ENCODE measurements at places on chromosomes 6 and 20. TPM values are rescaled to one million over a fixed set of nuclear protein-coding genes. Genes with fewer than 3 reads are reported as not detected.

The IMPG1 gene
- not detected for total RNA-seq

The RGS17 gene
- total RNA-seq: not detected

The PRL gene
- total RNA-seq: not detected

The TRERF1 gene
- 16.6 TPM for total RNA-seq

The HLA-G gene
- total RNA-seq: 2.5 TPM

The TTLL9 gene
- total RNA-seq: not detected

The BMP2 gene
- not detected for total RNA-seq

The RSPO3 gene
- not detected for total RNA-seq

The RIPPLY2 gene
- not detected for total RNA-seq

The ARHGAP18 gene
- total RNA-seq: 9.5 TPM

GRCh38 chr6:40901322-40902055 lies 137.5 kb downstream of the UNC5CL start:
- no peak overlapping the region for H3K27ac ChIP-seq
- no peaks in the 10 kb centered on the region for H3K36me3 ChIP-seq
- no peak for ATAC-seq
- no peaks in the 10 kb centered on the region for H3K4me1 ChIP-seq
- no peak overlapping the region for H3K4me3 ChIP-seq
- H3K27me3 ChIP-seq: peaks cover 13% of the 10 kb centered on the region

GRCh38 chr6:141248021-141248799 lies 884.5 kb upstream of the GJE1 start:
- H3K4me1 ChIP-seq: peaks cover under 1% of the 10 kb centered on the region
- ATAC-seq: no peak
- H3K36me3 ChIP-seq: no peaks in the 10 kb centered on the region
- no peaks in the 10 kb centered on the region for H3K27me3 ChIP-seq

- H3K4me3 ChIP-seq: peak overlapping the region; percentile 48
- H3K36me3 ChIP-seq: peaks cover 42% of the 10 kb centered on the region
- peak; percentile 49 for ATAC-seq
- peak overlapping the region; percentile 83 for H3K27ac ChIP-seq
- no peaks in the 10 kb centered on the region for H3K27me3 ChIP-seq
Observed at GRCh38 chr6:109449795-109450673, 5.5 kb downstream of the MICAL1 start.

DNA sequence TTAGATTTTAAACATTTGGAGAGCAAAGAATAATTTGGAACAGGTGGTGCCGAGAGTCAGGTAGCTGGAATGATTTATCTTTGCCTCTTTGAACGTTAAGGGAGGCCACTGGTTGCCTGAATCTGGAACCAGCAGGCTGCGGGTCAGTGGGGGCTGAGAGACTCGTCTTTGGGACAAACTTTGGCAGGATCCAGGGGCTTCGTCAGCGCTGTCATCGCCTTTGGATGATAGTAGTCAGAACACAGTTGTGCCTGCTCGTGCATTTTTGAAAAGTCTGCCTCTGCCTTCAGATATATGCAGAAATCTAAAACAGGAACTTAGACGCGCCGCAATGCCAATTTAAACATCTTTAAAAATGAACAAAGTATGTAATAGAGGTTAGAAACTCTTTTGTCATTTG lies 5.0 kb downstream of the EYA2 start:
- no peaks in the 10 kb centered on the region for H3K4me1 ChIP-seq
- H3K4me3 ChIP-seq: no peak overlapping the region
- H3K27me3 ChIP-seq: peaks cover 50% of the 10 kb centered on the region
- H3K36me3 ChIP-seq: no peaks in the 10 kb centered on the region
- no peak overlapping the region for H3K27ac ChIP-seq

DNA sequence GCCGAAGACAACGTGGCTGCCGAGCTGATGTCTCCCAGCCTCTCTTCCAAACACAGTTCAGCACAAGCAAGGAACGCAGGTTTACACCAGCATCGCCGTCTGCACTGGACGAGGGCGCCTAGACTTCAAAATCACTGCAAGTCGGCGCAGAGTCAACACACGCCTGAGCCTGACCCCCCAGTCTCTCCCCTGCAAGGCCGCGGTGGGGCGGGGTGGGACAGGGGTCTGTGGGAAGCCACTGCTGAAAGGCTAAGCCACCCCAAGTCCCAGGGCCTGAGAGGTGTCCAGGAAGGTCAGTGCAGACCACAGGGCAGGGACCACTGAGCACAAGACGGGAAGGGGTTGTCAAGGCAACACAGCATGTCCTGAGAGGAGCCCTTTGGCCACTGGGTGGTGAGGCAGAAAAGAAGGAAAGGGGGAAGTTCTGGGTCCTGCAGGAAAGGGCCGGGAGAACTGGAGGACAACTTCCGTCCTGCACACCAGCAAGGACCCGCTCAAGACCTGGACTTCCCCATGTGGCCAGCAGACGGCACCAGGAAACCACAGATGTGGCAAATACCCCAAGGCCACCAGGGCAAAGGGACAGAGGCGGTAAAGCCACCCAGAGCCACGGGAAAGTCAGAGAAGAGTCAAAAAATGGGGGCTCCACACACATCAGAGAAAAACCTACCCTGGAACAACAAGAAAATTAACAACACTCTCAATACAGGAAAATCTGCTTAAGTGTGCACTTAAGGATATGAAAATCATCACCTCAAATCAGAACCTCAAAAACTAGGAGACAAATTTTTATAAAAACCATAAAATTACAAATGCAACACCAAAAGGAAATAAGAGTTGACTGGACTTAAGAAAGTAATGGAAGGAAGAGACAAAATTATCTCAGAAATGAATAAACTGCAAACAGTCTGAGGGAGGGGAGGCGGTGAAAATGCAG lies 84.8 kb downstream of the TAF4 start:
- H3K27me3 ChIP-seq: no peaks in the 10 kb centered on the region
- H3K27ac ChIP-seq: no peak overlapping the region
- H3K4me3 ChIP-seq: no peak overlapping the region
- no peak for ATAC-seq
- H3K4me1 ChIP-seq: peaks cover 20% of the 10 kb centered on the region
- H3K36me3 ChIP-seq: peaks cover 15% of the 10 kb centered on the region

DNA sequence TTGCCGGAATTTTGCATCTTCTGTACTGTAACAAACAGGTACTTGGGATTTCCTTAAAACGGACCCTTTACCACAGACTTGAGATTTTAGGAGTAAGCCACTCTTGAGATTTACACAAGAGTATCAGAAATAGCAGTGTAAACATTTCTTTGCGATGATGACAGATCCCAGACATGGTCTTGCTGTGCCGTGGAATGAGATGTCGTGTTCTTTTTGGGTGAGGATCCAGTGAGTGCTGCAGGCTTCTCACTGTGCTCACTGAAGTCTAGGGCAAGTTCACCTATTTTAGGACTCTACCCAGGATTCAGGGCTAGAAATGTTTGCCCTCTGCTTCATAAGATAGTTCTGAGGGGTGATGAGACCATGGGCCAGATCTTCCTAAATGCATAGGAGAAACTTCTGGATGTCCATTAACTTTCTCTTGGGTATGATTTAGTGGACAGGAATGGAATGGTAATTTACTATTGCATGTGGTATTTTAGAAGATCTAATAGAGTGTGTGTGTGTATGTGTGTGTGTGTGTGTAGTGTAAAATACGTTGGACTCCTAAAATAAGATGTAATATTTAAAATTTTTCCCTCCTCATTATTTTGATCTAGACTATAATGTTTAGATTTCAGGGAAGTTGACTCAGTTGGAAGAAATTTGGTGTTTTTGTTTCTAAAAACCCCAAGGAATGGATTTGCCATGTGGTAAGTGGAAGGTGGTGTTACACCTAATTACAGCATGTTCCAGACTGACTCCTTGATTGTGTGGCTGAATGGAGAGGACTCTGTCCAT lies 8.5 kb downstream of the LRRC1 start:
- no peak for ATAC-seq
- no peak overlapping the region for H3K4me3 ChIP-seq
- H3K4me1 ChIP-seq: peaks cover 5% of the 10 kb centered on the region

DNA sequence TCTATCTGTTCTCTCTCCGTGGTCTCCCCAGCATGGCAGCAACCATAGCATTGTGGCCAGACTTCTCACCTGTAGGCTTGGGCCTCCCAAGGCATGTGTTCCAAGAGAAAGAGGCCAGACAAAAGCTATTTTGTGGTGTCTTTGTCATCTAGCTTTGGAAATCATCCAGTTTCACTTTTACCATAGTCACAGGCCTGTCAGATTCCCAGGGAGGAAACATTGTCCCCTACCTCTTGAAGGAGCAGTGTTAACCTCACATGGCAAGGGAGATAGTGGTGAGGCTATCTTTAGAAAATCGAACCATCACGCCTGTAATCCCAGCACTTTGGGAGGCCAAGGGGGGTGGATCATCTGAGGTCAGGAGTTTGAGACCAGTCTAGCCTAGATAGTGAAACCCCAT lies 42.3 kb upstream of the RALGAPA2 start:
- H3K27me3 ChIP-seq: peaks cover 22% of the 10 kb centered on the region
- H3K36me3 ChIP-seq: no peaks in the 10 kb centered on the region
- no peaks in the 10 kb centered on the region for H3K4me1 ChIP-seq
- H3K27ac ChIP-seq: no peak overlapping the region
- no peak overlapping the region for H3K4me3 ChIP-seq
- ATAC-seq: no peak

GRCh38 chr6:163554663-163555062 lies 140.1 kb downstream of the QKI start:
- H3K4me1 ChIP-seq: peaks cover 7% of the 10 kb centered on the region
- H3K27me3 ChIP-seq: no peaks in the 10 kb centered on the region
- H3K27ac ChIP-seq: no peak overlapping the region
- no peak overlapping the region for H3K4me3 ChIP-seq

DNA sequence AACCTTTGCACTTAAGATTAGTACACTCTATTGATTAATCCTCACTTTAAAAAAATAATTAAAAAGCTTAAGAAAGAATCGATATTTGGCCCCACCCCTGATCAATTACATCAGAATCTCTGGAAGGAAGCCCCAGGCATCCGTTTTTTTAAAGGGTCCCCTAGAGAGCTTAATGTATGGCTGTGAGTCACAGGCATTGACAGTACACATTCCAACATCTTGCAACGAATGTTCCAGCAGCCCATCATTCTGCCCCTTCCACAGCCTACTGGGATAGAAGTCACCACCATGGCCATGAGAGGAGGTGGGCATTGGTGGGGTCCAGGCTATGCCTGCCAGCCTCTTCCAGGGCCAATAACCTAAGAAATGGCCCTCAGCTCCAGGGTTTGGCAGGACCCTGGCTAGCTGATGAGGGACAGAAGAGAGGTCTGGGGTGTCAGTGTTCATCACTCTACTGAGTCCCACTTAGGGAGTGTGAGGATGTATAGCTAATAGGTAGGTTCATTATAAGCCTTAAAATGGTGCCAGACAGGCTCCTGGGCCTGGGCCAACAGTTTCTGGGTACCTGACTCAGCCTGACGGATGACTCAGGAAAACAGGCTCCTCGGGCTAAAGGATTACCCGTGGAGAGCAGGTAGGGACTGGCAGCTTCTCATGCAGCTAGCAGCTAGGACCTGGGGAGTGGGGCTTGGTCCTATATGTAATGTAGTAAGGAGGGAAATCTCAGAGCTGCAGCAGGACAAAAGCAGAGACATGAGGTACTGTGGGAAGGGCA lies 40.4 kb downstream of the MDGA1 start:
- no peaks in the 10 kb centered on the region for H3K36me3 ChIP-seq
- ATAC-seq: no peak
- no peak overlapping the region for H3K27ac ChIP-seq

- H3K4me3 ChIP-seq: no peak overlapping the region
- ATAC-seq: peak; percentile 35
- no peaks in the 10 kb centered on the region for H3K36me3 ChIP-seq
- peaks cover under 1% of the 10 kb centered on the region for H3K4me1 ChIP-seq
- H3K27me3 ChIP-seq: peaks cover 6% of the 10 kb centered on the region
Observed at GRCh38 chr6:53623497-53623896, 42.1 kb downstream of the KLHL31 start.

- H3K4me3 ChIP-seq: no peak overlapping the region
- ATAC-seq: no peak
- no peaks in the 10 kb centered on the region for H3K4me1 ChIP-seq
- no peaks in the 10 kb centered on the region for H3K27me3 ChIP-seq
- no peaks in the 10 kb centered on the region for H3K36me3 ChIP-seq
- H3K27ac ChIP-seq: no peak overlapping the region
Observed at GRCh38 chr20:6863355-6863754, 95.9 kb downstream of the BMP2 start.

DNA sequence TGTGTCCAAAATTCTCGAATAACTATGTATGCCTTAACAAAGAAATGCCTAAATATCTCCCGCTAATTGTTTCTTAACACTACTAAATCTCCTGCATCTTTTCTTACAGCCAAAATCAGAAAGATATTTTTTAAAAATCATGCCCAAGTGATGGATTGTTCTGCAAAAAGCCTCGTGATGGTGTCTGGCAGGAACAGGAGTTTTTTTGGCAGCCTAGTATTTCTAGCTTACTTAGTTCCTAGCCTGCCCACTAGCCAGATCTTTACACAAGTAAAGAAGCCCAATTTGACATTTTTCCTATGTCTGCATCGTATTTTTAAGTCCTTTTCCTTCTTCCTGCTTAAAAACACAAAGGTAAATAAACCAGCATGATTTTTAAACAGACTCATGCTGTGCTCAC lies 31.5 kb downstream of the SLC2A12 start:
- H3K4me3 ChIP-seq: no peak overlapping the region
- H3K27me3 ChIP-seq: peaks cover 9% of the 10 kb centered on the region
- H3K36me3 ChIP-seq: no peaks in the 10 kb centered on the region
- no peak overlapping the region for H3K27ac ChIP-seq
- H3K4me1 ChIP-seq: no peaks in the 10 kb centered on the region

DNA sequence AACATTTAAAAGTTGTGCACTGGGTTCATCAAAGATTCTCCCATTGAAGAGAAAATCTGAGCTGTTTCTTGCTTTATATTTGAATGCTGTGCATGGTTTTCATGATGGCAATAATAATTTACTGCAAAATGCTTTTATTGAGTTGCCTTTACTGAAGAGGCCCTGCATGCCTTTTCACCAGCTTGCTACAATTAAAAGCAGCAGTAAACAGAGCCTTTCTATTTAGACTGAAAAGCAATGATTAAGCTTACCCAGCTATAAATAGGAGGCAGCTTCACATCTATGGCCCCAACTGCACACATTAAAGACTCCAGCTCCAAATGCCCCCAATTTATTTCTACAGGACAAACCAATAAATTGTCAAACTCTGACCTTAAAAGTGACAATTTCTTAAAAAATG lies 70.3 kb downstream of the ANKEF1 start:
- no peaks in the 10 kb centered on the region for H3K36me3 ChIP-seq
- H3K4me3 ChIP-seq: no peak overlapping the region
- no peak overlapping the region for H3K27ac ChIP-seq
- peaks cover 15% of the 10 kb centered on the region for H3K27me3 ChIP-seq
- no peaks in the 10 kb centered on the region for H3K4me1 ChIP-seq

DNA sequence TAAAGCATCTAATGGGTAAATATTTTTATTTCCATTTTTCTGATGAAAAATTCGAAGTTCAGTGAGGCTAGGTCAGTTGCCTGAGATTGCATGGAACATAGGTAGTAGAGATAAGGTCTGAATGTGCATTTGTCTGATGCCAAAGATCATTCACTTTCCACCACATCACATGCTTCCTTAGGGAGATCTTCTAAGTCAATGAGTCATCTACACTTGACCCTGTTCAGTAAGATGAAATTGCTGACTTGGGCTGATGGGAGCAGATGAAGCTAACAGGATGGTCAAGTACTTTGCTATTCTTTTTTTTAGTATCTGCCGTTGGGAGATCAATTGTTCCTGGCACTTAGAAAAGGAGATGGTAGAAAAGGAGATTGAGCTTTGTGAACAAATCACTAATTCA lies 511.3 kb downstream of the PHF3 start:
- H3K36me3 ChIP-seq: no peaks in the 10 kb centered on the region
- no peak overlapping the region for H3K27ac ChIP-seq
- H3K4me1 ChIP-seq: no peaks in the 10 kb centered on the region
- no peak overlapping the region for H3K4me3 ChIP-seq
- no peaks in the 10 kb centered on the region for H3K27me3 ChIP-seq

- H3K27me3 ChIP-seq: peaks cover 10% of the 10 kb centered on the region
- no peak overlapping the region for H3K27ac ChIP-seq
- H3K4me1 ChIP-seq: no peaks in the 10 kb centered on the region
Observed at GRCh38 chr6:148166339-148166968, 176.2 kb upstream of the SASH1 start.
